Lung (tissue), 17 donors: ENCODE measurements at places on chromosomes 4 and X.

DNA sequence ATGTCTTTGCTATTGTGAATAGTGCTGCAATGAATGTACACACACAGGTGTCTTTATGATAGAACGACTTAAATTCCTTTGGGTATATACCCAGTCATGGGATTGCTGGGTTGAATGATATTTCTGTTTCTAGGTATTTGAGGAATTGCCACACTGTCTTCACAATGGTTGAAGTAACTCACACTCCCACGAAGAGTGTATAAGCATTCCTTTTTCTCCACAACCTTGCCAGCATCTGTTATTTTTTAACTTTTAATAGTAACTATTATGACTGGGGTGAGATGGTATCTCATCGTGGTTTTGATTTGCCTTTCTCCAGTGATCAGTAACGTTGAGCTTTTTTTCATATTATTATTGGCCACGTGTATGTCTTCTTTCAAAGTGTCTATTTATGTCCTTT, 17.6 kb upstream of the DCUN1D4 start:
- no peak for DNase-seq

- DNase-seq: no peak
These were observed 87.3 kb upstream of the DMD start for GRCh38 chrX:33298622-33299021.

GRCh38 chr4:182443070-182443469, 199.9 kb downstream of the TENM3 start:
- DNase-seq: no peak

GRCh38 chr4:153439831-153440230, 26.3 kb upstream of the TMEM131L start:
- DNase-seq: no peak

DNA sequence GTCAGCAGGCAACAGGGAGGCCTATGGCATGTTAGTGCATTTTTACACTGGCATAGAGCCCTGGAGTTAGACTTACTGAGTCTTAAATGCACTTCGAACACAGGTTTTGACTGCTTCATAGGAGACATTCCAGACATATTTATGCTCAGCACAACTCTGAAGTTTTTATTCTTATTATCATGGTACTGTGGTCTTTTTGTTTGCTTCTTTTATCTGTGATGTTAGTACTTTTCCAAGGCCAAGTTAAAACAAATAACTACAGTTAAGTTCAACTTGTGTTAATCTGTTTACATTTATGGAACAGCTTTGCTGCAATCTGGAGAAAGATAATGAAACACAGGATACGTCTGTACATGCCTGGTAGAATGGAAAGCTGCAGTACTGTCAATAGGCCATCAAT, 76.5 kb downstream of the COL4A5 start:
- no peak for DNase-seq

DNA sequence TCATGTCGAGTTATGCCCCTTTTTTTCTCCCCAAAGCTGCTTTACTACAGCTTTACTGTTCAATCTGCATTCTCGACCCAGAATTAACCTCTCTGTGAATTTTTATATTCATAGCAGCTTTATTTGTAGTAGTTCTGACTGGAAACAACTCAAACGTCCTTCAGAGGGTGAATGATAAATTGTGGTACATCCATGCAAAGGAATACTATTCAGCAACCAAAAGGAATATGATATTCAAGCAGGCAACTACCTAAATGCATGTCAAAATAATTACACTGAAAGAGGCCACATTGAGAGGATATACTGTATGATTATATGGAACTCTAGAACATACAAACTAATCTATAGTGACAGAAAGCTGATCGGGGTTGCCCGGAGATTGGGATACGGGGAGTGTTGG, 20.0 kb upstream of the MECP2 start:
- DNase-seq: no peak

GRCh38 chrX:20666331-20666730, 399.6 kb upstream of the RPS6KA3 start:
- DNase-seq: no peak

DNA sequence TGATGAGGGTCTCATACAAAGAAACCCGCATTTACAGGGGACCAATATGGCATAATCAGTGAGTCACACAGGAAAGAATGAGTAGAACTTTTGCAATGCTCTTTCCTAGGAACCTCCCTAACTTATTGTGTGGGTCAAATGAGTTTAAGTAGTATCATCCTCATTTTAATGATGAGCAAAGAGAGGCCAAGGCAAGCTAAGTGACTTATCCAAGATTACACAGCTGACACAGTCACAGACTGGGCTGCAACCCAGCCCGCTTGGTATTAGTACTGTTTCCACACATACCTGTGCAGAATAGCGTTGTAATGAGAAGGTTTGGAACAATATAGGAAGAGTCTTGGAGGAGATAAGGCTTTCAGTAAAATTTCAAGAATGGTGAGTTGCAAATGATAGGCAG, 91.0 kb upstream of the PPP1R2C start:
- no peak for DNase-seq

- DNase-seq: no peak
These were observed 103.1 kb downstream of the NPNT start for GRCh38 chr4:105998171-105999063.

GRCh38 chr4:89502581-89502980, 195.0 kb upstream of the GPRIN3 start:
- no peak for DNase-seq

DNA sequence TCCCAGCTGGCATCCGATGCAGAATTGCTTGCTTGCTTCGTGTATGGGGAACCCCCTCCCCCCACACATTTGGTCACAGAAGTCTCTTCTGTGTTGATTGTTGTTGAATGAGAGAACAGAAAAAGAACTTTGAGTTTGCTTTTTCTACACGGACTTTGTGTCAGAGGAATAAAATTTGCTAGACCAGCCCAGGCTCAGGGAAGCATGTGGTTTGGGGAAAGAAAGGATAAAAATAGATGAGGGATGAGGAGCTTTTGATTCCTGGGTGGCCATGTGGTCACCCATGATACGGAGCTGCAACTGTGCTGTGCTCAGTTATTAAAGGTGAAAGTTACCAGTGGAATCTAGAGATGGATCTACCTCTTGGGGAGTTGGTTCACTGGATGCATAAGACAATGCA, 34.2 kb upstream of the ESX1 start:
- DNase-seq: no peak

- no peak for DNase-seq
These were observed 127.4 kb upstream of the ANKRD50 start for GRCh38 chr4:124839786-124840390.

DNA sequence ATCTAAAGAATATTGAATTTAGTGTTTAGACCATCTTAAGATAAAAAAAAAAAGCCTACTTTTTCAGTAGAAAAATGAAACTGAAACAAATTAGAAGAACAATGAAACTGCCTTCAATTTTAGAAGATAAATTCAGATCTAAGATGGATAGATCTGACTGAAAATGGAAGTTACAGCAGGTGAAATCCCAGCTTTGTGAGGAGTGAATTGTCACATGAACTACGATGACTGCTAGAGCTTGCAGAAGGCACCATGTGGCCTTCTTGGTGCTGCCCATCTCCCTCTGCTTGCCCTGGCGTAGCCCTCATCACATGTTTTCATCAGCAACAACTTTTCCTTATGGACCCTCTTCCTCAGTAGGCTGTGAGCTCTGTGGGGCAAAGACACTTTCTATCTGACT, 51.4 kb upstream of the EMCN start:
- DNase-seq: no peak

DNA sequence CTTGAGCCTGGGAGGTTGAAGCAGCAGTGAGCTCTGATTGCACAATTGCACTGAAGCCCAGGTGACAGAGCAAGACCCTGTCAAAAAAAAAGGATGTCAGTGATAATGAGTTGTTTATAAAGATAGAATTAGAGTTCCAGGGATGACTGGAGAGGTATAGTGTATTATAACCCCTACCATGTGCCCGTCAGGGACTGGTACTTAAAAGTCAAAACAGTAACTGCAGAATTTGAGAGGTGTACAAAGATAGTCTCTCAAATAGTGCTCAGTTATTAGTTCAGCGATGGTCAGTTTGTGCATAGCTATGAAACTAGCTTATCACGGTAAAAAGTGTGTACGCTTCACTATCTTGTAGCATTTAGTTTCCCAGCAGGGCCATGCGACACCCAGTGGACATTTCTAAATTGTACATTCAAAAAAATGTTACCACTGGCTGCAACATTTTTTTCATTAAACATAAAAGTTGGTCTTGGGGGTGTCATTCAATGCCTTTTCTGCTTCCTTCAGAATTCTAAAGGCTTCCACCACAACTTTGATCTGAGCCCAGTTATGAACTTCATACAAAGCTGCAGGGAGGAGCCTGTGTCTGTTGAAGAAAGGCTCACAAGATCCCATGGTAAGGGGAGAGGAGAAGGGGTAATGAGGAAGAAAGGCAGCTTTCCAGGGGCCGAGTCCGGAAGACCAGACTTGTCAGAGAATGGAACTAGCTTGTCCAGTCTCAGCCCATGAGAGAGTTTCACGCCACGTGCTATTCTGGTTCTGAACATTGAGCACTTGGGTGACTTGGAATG, 9.2 kb upstream of the GYG2 start:
- DNase-seq: peak; percentile 38

GRCh38 chrX:73987166-73987565, 316.8 kb upstream of the ZCCHC13 start:
- no peak for DNase-seq

- DNase-seq: peak; percentile 49
These were observed 15.3 kb downstream of the SEPSECS start for GRCh38 chr4:25144870-25145481.

DNA sequence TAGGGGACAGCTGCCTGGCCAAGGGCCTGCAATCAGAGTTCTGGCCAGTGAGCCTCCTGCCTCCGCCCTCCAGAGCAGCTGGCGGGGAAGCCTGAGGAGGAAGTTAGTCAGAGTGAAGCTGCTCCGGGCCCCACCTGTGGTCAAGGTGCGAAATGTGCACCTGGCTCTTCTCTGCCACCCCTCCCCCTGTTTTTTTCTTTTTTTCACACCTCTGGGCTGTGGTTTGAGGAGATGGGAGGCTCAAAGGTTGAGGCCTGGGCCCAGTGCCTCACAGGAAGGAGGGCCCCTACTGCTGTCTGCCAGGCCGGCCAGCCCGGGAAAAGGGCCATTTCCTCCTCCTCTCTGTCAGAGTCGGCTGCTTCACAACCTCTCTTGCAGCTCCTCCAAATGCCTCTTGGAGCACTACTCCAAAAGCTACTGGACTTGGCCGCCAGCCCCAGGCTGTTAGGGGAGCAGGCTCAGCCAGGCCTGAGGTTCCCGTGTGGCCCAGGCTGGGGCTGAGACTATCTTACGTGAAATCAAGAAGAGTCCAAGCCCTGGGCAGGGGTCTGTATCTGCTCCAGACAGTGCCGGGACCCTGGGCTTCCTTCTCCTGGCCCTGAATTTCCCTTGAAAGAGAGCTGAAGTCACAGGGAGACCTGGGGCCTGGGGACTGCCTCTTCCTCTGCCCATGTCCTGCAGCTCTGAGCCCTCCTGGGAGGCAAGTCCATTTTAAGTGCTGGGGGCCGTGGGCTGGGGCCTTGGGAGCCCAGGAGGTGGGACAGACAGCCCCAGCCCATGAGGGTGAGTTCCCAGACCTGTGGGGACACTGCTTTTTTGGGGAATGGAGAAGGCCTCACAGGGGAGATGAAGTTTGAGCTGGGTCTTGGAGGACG, 4.5 kb upstream of the CXCR3 start:
- DNase-seq: peak; percentile 86

DNA sequence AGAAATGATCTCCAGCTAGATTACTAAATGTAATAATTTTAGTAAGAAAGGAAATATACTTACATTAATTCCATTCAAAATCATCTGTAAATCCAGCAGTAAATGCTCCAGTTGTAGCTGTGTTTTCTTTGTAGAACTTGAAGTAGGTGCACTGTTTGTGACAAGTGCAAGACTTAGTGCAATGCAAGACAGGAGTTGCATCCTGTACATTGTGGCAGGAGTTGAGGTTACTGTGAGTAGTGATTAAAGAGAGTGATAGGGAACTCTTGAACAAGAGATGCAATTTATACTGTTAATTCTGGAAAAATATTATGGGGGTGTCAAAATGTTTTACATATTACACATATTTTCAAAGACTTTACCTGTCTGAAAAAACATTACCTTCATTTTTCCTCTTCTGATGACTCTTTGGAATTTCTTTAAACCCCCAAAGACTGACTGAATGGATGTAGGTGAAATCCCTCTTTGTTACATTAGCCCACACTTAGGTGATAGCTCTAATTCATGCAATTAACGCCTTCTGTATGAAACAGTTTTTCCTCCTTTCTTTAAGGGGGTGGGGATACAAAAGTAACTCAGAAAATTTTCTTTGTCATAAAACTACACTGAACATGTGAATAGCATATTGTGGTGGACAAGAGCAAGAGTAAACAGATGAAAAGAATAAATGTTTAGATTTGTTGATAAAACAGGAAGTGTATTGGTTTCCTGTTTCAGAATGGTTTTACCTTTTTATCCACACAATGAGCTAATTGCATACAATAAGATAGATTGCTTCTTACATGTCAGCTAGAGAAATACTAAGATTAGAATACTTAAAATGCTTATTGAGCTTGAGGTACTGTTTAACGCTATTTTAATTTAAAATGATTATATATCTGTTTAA, at the start of gene IL2:
Gene IL2, minus strand, starts transcription at position 495 of the 886 bp plus-strand sequence. Its CDS starts 285 bp downstream, at position 210.
- no peak for DNase-seq

DNA sequence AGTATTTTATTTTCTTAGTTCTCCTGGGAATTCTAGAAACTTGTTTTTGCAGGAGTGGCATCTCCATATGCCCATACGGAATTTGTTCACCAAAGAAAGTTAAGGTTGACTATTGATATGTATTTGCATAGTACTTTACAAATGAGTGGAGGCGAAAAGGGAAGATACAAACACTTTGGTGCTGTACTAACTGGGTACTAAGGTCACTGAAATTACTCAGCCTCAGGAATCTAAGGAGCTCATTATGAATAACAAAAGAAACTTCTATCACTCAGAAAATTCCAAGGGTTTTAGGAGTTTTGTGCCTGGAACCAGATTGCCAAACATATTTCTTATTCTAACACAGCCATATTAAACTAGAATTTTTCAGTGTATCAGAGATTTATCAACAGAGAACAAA, 27.4 kb upstream of the TMPRSS11B start:
- no peak for DNase-seq

- no peak for DNase-seq
These were observed 15.9 kb upstream of the SPARCL1 start for GRCh38 chr4:87545052-87545451.

GRCh38 chr4:108263057-108263456, 94.3 kb upstream of the LEF1 start:
- no peak for DNase-seq

DNA sequence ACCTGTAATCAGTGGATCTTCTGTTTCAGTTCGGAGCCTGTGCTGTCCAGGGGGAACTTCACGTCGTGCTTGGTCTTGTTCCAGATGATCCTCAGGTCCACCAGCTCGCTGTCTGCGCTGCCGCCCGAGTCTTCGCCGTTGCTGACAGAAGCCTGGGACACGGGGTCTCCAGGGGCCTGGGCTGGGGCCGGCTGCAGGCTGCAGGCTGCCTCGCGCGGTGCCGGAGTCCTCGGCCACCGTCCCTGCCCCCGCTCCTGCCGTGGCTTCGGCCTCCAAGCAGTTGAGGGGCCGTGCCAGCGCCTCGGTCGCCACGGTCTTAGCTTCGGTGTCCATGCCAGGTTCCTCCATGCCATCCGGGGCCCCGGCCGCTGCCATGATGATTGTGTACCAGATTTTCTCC, 37.3 kb upstream of the CCNI start:
- no peak for DNase-seq
